ENCODE measurements at places on chromosomes 16 and 17.

GRCh38 chr16:76784530-76784929 lies 406.5 kb upstream of the MON1B start:
- no peak for DNase-seq

DNA sequence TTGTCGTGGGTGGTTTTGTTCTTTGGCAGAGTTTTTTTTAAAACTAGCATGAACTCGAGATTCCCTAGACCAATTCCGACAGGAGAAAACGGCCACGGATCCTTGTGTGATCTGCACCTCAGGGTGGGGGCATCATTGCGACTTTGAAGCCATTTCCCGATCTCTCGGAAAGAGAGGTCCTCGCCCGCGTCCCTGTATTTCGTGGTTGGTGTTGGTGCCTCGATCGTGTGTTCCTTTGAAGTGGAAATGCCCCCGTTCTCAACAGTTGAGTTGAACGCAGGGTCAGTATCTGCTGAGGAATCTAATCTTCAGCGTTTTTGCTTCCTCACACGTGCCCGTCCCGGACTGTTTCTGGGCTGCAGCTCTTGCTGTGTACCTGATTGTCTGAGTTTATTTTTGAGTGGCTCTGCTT lies 1.1 kb downstream of the CRAMP1 start:
- DNase-seq: no peak

- no peak for DNase-seq
These were observed 343.7 kb upstream of the SOX9 start for GRCh38 chr17:71777048-71777640.

DNA sequence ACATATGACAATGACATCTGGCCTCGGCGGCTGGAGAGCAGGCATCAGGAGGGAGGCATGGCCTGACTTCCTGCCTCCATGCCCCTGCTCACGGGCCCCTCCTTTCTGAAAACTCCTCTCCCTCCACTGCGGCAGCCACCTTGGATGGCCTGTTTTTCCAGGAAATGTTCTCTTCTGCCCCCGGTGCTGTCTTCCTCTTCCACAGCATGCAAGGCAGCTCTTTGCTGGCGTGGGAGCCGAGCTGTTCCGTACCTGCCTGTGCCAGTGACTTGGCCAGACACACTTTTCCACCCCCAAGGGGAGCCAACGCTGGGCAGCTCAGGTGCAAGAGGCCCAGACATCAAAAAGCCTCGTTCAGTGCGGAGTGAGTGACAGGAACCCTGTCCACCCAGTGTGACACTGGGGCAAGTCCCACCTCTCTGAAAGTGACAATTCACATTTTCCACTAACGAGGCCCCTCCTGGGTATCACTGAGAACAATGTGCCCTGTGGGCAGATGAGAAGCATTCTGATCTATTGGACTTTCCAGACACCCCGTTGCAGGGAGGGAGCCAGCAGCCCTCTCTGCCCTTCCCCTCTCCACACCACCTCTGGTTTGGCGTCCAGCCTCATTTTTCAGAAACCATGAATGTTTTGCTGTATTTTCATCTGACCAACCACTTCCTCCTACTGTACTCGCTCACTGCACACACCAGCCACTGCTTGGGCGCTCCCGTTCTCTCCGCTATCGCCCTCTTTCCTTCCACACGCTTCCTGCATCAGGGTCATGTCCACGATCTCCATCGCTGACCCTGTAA lies 31.2 kb downstream of the NSMCE1 start:
- DNase-seq: peak; percentile 59

- DNase-seq: no peak
These were observed 11.2 kb upstream of the ACSF2 start for GRCh38 chr17:50414808-50415207.

- no peak for DNase-seq
These were observed 74.0 kb upstream of the HLF start for GRCh38 chr17:55190748-55191147.

GRCh38 chr17:61284174-61284573 lies 115.5 kb upstream of the TBX2 start:
- DNase-seq: no peak

- no peak for DNase-seq
These were observed 57.8 kb downstream of the BAHCC1 start for GRCh38 chr17:81453076-81453475.

Measured in stimulated activated CD8-positive, alpha-beta memory T cell treated with anti-CD3 and anti-CD28 coated beads, Interleukin-4, amount 100 ng/mL, for 1 hour (primary cell).